ENCODE measurements at places on chromosomes 3 and 15.
A peak's percentile ranks its signal among the peaks of the same experiment; 100 is the strongest.

DNA sequence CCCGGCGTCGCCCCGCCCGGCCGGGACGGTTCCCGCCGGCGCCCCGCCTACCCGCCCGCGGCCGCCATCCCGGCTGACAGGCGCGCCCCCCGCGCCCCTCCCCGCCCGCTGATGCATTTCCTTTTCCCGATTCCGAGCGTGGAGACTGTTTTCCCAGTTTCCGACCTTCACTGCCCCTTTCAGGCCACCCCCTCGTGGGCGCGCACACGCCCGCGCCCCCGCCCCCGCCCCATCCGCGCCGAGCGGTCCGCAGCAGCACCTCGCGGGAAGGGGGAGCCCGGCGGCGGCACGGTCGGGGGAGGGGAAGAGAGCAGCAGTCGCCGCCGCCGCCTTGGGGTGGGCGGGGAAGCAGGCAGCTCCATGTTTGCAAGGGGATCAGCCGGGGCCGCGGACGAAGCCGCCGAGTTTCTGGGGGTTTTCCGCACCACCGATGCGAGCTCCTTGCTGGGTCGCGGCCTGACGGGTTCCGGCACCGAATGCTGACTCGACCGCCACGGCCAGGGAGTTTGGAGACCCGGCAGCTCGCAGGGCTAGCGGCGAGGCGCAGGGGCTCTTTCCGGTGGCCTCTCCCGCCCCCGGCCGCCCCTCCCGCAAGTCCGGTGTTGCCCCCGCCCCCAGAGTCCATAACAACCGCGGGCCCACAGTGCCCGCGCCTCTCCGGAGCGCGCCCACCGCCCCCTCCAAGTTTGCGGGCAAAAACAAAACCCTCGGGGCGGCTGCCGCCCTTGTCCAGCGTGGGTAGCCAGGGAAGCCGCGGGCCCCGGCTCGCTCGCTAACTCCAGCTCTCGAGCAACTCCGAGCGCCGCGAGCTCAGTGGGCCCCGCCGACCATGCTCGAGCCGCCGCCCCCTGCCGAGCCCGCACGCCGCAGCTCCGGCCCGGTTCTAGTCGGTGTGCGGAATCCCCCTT, 3.2 kb upstream of the SIN3A start:
- peak; percentile 64 for DNase-seq

DNA sequence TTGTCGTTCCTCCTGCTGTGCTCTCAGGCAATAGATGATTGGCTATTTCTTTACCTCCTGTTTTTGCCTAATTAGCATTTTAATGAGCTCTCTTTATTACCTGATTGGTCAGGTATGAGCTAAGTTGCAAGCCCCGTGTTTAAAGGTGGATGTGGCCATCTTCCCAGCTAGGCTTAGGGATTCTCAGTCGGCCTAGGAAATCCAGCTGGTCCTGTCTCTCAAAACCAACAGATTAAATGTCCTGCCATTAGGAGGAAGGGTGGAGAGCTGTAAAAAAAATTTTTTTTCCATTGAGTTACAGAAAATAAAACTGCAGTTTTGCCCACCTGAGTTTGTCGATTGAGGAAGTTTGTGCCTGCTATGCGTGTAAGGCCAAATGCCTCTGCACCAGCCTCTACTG, 5.4 kb upstream of the ACSBG1 start:
- DNase-seq, result no peak

GRCh38 chr3:38165722-38166387, 518 bp downstream of the OXSR1 start:
- no peak for DNase-seq

- no peak for DNase-seq
Observed at GRCh38 chr3:94374439-94375161, 311.7 kb downstream of the NSUN3 start.

GRCh38 chr3:52204337-52205073, 6.5 kb downstream of the ALAS1 start:
- no peak for DNase-seq

- DNase-seq, result no peak
Observed at GRCh38 chr3:78881501-78881900, 886.3 kb downstream of the ROBO1 start.

DNA sequence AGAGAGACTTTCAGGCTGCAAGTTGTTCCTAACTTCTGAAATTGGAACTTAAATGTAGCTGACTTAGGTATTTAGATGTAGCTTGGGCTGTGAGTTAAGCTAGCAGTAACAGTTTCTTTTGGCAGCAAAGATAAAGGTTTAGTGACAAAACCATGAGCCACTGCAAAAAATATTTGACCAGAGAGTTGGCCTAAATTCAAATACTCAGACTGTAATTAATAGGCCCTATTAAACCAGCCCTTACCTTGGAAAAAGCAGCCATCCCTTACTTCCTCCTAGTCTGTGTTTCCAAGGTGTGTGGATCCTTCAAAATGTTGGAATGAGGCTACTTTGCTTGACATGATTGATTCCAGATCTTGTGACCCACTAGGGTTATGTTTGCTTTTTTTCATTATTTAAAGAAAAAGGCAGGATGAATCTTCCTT, 8.2 kb downstream of the TPM1 start:
- no peak for DNase-seq

- no peak for DNase-seq
Observed at GRCh38 chr15:54520616-54521015, 542.4 kb downstream of the UNC13C start.

DNA sequence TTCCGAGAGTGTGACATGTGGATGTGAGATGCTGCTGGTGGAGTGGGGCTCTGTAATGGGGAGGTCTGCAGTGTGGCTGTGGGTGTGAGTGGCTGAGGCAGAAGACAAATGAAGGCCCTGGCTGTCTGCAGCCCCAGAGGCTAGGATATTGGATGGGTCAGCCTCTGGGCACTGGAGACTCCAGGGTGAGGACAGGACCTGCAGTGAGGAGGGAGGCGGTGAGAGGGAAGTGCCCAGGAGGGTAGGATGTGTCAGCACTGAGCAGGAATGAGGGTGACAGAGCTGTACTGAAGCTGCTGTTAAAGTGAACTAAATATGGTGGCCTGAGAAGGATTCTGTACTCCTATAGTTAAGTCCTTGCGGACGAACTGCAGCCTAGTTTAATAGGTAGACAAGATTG, 27.3 kb upstream of the PXYLP1 start:
- no peak for DNase-seq

DNA sequence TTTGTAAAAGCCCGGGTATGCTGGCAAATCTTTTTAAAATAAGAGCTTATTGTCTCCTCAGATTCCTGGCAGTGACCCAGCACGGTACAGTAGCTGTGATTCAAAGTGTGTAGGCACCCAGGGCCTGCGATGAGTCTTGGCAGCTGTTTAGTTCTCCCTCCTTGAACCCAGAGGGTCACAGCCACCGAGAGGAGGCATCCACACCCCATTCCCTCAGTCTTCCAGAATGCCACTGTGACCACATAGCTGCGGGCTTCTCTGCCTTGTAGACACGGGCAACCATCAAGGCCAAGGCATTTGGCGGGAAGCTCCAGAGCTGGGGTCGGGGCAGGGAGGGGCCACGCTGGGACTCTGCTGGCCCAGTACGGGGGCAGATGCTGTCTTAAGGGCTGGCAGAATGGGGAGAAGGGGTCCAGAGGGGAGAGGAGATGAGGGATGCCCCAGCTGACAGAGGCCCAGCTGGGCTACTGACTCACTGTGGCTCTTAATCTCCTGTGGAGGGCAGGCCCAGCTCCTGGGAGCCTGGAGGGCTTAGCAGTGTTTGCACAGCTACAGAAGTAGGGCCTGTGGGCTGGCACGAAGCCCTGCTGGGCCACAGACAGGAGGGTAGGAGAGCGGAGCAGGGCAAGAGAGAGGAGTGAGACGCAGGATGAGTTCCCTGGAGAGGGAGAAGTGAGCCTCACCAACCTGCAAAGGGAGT, 68.8 kb upstream of the DLG1 start:
- no peak for DNase-seq

DNA sequence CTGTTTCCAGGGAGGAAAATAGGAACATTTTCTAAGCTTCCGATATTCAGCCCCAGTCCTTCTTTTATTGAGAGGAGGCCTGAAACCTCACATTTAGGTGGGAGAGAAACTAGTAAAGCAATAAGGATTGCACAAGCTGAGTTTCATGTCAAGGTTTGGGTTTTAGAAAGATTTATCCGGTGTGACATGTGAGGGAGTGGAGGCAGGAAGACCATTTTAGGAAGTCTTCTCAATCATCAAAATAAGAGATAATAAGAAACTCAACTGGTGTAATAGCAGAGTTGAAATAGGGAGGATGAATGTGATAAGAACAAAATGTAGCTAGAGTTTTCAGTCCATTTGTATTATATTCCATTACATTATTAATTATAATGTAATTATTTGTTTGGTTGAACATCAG, 27.7 kb upstream of the CLDN16 start:
- no peak for DNase-seq

- no peak for DNase-seq
Observed at GRCh38 chr3:71629711-71630110, 46.2 kb upstream of the FOXP1 start.

GRCh38 chr3:139135657-139136056, 91.0 kb upstream of the PRR23C start:
- DNase-seq, result no peak

- no peak for DNase-seq
Observed at GRCh38 chr15:100650685-100651084, 48.3 kb downstream of the ASB7 start.

GRCh38 chr15:60594071-60594470, 115.1 kb upstream of the ICE2 start:
- no peak for DNase-seq

- DNase-seq, result no peak
Observed at GRCh38 chr3:111368056-111368455, 173.9 kb upstream of the CD96 start.

GRCh38 chr15:53328341-53328740, 431.1 kb downstream of the WDR72 start:
- no peak for DNase-seq

DNA sequence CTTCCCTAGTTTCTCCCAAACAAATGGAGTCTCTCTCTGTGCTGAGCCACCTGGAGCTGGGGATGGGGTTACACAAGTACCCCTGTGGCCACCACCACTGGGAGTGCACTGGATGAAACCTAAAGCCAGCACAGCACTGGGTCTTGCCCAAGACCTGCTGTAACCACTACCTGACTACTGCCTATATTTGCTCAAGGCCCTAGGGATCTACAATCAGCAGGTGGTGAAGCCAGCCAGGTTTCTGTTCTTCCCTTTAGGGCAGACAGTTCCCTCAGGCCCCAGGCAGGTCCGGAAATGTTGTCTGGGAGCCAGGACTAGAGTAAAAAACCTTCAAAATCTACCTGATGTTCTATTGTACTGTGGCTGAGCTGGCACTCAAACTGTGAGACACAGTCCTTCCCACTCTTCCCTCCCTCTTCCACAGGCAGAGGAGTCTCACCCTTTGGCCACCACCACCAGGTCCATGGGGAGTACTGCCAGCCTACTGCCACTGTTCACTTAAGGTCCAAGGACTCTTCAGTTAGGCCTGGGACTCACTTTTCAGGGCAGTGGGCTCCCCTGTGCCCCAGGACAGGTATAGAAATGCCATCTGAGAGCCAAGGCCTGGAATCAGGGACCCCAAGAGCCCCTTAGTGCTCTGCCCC, 23.8 kb downstream of the C3orf20 start:
- DNase-seq, result no peak

- no peak for DNase-seq
Observed at GRCh38 chr15:82952158-82953081, at the start of gene HOMER2. Gene HOMER2 (minus strand): TSS chr15:82952720. CDS start chr15:82952535, 185 bp downstream.

DNA sequence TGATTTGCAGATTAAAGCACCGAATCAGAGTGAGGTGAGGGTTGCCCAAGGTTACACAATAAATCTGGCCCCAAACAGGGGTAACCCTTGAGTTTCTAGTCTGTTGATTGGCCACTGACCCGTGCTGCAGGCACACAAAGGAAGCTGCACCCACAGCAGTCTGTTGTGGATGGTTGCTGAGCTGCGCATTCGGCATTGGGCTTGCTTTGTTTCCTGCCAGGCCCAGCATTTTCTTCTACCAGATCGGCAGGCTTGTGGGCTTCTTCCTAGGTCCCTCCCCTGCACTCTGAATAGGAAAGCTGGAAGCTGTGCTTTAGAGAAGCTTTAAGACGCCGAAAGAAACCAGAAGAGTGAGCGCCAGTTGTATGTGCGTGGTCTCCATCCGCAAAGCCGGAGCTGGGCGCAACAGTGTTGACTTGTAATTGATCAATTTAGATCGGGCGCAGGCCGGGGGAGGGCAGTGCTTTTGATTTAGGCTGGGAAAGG, 12.1 kb downstream of the B3GNT5 start:
- DNase-seq, result no peak
